ENCODE measurements at places on chromosomes 13 and 19.

- no peak for DNase-seq
Observed at GRCh38 chr19:50422397-50423278, 3.9 kb downstream of the SPIB start.

GRCh38 chr13:54643863-54644262 is 1615.2 kb downstream of the OLFM4 start:
- DNase-seq = peak; percentile 18

GRCh38 chr13:85283408-85283807 is 515.8 kb downstream of the SLITRK6 start:
- DNase-seq = no peak

DNA sequence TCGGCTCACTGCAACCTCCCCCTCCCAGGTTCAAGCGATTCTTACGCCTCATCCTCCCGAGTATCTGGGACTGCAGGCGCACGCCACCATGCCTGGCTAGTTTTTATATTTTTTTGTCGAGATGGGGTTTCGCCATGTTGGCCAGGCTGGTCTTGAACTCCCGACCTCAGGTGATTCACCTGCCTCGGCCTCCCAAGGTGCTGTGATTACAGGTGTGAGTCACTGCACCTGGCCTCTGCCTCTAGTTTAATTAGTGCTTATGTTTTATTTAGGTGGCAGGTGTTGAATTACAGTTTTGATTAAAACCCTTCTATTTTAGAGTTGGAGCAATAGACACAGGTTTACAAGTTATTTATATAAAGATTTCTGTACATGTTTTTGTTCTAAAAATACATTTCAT is 42.8 kb downstream of the ATP11A start:
- DNase-seq = peak; percentile 91

DNA sequence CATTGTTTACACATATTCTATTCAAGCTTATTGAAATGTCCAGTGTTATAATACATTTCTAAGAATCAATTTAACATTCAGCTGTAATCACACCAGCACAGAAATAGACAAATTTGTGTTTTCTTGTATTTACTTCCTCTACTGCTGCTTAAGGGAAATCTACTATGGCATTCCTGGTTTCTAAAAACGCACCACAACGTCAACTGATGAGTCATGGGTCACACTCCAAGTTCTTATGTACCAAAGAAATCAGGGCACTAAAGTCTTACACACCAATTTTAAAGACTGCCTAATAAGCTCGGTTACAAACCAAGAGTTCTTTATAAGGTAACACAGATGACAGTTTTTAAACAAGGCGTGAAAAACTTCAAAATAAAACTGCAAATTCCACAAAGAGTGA is 13.2 kb downstream of the LNX2 start:
- DNase-seq = no peak

GRCh38 chr13:102117175-102117831 is 284.5 kb downstream of the FGF14 start:
- DNase-seq = peak; percentile 58

DNA sequence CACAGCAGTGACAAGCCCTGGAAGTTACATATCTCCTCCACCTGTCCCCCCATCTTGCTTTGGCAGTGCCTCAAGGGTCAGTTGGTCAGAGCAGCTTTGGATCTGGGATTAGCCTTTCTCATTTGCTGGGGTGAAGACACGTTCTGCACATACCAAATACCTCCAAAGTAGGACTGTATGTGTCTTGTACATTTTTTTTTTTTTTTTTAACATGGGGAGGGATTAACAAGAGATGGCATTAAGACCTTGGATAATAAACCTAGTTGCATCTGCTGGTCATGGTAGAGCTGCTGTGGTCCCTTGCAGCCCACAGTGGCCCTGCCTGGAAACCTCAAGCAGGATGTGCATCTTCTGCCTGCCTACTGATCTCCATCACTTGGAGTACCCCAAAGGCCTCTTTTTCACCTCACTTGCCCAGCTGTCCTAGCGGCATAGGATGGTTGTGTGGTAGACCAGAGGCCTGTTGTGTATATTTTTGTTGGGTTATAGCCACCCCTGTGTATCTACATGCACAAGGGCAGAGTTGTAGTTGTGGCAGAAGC is 2.5 kb downstream of the RPS19 start:
- no peak for DNase-seq

DNA sequence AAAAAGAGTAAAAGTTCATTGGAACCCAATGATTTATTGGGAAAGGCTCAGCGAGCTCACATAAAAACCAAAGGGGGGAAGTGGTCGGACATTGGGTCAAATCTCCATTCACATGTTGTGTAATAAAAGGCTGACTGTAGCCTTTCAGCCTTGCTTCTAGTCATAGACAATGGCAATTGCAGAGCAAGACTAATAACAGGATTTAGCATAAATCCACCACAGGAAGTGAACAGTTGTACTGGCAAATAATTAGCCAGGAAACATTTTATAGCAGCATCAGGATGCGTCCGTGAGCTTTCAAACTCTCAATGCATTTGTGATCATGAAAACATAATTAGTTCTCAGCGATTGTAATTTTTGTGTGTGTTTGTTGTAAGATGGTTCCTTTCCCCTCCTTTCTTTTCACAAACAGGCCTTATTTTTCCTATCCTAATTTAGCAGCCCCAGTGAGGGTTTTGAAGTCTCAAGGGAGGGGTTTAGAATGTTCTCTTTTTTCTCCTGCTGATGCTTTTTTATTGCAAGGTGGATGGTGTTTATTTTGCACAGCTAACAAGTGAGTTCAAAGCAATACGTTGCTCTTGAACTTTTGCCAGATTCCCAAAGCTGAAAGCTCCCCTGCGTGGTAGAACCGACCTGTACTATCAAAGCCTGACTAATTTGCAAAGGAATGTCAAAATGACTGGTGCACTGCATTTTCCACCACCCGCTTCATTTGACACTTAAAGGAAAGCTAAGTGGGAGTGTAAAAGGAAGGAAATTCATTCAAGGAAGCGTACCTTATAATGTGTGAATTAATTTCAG is 105.6 kb downstream of the SPRY2 start:
- peak; percentile 0 for DNase-seq

GRCh38 chr13:30906411-30907051 is 460 bp downstream of the MEDAG start:
- no peak for DNase-seq

- no peak for DNase-seq
Observed at GRCh38 chr19:31674503-31675192, 325.4 kb upstream of the TSHZ3 start.

GRCh38 chr13:64278493-64278892 is 2862.8 kb upstream of the PCDH20 start:
- no peak for DNase-seq

DNA sequence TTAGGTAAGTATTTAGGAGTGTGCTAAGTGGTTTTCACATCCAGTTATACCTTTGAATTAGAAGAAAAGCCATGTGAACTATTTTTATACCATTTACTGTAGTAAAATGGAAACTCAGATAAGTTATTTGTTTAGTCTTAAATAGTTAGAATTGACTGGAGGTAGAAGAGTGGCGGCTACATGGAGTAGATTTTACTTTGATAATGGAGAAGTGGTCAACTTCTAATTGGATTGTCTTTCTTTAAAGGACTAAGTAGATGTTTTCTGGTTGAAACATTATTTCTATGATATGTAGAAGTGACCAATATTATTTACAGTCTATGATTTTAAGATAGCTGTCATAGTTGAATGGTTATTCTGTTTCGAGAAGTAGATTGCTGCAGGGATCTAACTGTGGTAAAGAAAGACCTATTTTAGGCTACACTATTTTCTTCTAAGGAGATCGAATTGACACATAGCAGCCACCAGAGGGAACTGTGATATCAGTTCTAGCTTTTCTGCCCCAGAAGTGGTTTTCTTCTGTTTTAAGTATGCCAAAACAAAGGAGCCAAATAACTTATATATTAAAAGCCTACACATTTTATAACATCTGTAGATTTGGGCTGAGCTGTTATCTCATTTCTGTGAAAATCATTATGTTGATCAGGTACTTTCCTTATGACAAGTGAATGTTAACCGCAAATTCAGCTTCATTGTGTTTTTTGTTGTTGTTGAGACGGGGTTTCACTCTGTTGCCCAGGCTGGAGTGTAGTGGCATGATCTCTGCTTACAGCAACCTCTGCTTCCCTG is 26.1 kb downstream of the ZMYM2 start:
- peak; percentile 6 for DNase-seq

DNA sequence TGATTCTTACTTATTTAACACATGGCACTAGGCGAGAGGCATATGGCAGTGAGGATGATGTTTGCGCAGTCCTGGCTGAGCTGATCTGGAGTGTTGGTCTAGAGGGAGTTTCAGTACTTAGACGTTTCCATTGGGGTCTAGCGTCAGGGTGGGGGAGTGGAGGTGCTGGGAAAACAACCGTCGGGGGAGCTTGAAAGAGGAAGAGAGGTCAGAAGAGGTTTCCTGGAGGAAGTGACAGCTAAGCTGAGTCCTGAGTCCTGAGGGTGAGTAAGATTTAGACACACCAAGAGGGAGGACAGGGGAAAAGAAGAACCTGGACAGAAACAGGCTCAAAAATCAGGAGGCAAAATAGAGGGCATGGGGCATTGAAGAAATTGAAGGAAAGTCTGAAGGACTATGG is 81.4 kb downstream of the ALOX5AP start:
- DNase-seq = peak; percentile 15

GRCh38 chr13:102276404-102276803 is 125.4 kb downstream of the FGF14 start:
- DNase-seq = no peak

GRCh38 chr19:35206379-35206778 is 22.2 kb downstream of the FAM187B start:
- DNase-seq = no peak

Data from NCI-H69 (cell line).